ENCODE measurements at places on chromosomes 6 and 20. TPM values are rescaled to one million over a fixed set of nuclear protein-coding genes. Genes with fewer than 3 reads are reported as not detected.

GRCh38 chr6:92989656-92990055 is 429.7 kb downstream of the EPHA7 start:
- DNase-seq = no peak

DNA sequence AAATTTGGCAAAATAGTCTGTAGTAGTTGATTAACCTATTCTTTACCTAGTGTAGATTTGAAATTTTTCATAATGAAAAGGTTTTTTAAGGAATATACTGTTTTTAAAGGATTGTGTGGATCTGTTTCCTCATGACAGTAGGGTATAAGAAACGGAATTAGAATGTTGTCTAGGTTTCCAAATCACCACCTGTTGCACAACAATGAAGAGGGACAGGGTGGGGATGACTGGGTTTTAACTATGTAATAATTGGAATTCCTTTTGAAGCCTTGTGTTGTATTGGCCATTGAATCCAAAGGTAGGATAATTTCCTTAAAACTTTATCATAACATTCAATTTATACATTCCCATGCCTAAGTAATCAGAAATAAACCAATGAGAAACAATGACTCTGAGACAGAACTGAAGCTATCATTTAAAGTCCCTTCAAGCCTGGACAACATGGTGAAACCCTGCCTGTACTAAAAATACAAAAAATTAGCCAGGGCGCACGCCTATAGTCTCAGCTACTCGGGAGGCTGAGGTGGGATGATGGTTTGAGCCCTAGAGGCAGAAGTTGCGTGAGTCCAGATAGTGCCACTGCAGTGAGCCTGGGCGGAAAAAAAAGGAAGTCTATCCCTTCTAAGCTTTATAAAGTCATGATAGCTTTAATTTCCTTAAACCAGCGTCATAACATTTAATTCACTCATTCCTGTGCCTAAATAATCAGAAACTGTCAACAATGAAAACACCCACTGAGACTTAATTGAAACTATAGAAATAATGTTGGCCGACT is 18.3 kb upstream of the SLC17A5 start:
- DNase-seq = no peak

DNA sequence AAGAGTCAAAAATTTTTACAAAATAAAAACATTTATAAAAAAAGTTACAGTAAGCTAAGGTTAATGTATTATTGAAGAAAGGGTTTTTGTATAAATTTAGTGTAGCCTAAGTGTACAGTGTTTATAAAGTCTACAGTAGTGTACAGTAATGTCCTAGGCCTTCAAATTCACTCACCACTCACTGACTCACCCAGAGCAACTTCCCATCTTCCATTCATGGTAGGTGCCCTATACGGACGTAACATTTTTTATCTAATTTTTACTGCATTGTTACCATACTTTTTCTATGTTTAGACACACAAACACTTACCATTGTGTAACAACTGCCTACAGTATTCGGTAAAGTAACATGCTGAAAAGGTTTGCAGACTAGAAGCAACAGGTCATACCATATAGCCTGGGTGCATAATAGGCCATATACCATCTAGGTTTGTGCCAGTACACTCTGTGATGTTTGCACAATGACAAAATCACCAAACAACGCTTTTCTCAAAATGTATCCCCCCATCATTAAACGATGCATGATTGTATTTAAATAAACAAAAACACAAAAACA is 6.0 kb downstream of the MTFR2 start:
- DNase-seq = no peak

- DNase-seq = no peak
These were observed 47.0 kb upstream of the PRND start for GRCh38 chr20:4674672-4675071.

GRCh38 chr6:47680724-47681123 is 17.7 kb upstream of the ADGRF4 start:
- DNase-seq = no peak

DNA sequence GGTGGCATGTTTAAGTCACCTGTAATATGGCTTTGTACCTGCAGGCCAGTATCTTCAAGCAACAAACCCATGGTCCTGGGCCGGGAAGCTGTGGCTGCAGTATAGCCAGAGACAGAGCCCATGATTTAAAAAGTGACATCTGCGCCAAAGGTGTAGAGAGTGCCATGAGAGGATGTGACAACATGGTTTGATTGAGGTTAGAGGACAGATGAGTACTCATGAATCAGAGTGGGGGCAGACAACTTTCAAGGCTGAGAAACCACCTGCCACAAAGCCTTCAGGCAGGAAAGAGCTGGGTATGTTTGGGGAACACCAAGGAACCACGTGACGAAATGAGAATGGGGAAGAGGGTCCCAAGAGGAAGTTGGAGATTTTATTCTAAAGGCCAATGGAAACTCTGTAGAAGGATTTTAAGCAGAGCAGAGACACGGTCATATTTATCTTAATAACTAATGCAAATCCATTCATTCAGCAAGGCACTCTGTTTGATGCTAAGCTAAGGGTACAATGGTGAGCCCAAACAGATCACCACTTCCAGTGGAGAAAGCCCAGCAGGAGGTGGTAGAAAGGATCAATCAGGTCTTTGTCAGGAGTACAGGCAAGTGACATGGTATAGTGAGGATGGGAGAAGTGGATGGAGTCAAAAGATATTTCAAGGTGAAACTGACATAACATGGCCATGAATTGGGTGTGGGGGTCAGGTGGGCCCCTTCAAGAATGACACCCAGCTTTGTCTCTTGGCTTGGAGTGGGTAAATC is 3.4 kb upstream of the MICAL1 start:
- DNase-seq = no peak

- DNase-seq = no peak
These were observed 37.4 kb upstream of the OPRM1 start for GRCh38 chr6:154001494-154002285.

DNA sequence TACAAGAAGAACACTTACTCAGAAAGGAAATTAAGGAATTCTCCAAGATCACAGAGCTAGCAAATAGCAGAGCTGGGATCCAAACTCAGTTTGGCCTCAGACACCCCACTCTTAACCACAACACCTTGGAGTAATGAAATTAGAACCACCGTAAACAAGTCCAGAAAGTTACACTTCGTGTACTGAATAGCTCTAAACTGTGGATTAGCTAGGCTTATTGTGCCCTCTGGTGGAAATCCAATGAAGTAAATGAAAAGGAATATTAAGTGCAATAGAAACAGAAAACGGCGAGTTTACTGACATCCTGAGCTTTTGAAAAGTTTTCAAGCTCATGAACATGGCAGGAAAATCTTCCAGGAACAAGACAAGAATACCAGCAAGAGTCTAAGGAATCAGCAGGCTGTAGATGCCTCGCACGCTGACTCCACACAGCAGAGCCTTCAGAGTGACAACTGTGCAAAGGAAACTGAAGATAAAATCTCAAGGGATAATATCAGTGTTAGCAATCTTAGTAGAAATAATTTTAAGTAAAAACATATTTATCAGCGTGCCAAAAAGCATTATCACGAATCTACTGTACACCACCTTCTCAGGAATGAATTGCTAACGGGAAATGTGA is 34.6 kb downstream of the FBXO5 start:
- DNase-seq = no peak

- DNase-seq = no peak
These were observed 2.9 kb downstream of the AVP start for GRCh38 chr20:3081641-3082040.

- DNase-seq = no peak
These were observed 67.0 kb downstream of the TMEM200A start for GRCh38 chr6:130432838-130433237.

DNA sequence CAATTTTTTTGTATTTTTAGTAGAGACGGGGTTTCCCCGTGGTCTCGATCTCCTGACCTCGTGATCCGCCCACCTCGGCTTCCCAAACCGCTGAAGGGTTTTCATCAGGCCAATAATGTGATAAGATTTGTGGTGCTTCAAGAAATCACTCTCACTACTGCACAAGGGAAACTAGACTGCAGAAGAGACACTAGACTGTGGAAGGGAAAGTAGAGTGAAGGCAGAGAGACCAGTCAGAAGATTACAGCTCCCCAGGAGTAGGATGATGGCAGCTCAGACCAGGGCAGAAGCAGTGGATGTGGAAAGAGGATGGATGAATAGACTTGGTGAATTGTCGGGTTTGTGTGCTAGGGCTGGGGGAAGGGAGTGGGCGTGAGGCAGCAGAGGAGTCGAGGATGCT is 48.0 kb upstream of the GTSF1L start:
- DNase-seq = no peak

GRCh38 chr20:17797161-17797560 is 97.4 kb downstream of the BANF2 start:
- no peak for DNase-seq

The GABRR2 gene
- total RNA-seq = not detected

The HLA-DRB1 gene
- total RNA-seq = 80.0 TPM

The GSTA3 gene
- total RNA-seq = not detected

The LIME1 gene
- 1.8 TPM for total RNA-seq

The DAAM2 gene
- 16.5 TPM for total RNA-seq

The BACH2 gene
- total RNA-seq = 2.6 TPM

The MMP24 gene
- 0.66 TPM for total RNA-seq

The PM20D2 gene
- 7.8 TPM for total RNA-seq

The HAO1 gene
- total RNA-seq = not detected

The PLCB4 gene
- 32.2 TPM for total RNA-seq

All from heart right ventricle (tissue), 16 donors.